ENCODE measurements at places on chromosomes 3 and 15.

- no peak for DNase-seq
Measured at GRCh38 chr15:49428409-49429095, 5.5 kb downstream of the FGF7 start.

- no peak for DNase-seq
Measured at GRCh38 chr3:52182196-52182595, 15.8 kb upstream of the ALAS1 start.

DNA sequence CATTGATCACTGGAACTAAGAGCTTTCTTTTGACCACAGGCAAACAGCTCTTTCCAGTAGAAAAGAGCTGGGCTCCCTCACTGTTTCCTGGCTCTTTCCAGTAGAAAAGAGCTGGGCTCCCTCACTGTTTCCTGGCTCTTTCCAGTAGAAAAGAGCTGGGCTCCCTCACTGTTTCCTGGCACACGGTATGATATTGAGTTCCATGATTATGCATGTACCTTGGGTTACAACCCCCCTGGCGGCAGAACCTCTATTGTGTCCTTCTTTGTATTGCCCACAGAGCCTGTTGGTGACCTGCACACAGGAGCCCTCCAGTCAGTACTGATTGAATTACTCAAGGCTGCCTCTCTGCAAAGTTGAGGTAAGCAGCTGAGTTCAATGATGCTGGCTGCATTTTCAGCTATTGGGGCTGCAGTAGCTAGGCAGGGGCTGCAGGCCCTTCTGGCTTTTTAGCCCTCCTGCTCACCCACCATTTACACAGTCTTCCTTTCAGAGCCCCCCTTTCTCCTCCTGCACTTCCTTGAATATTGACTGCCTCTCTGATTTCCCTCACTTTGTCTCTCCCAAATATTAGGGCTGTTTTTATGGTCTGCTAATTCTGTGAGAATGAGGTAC, 10.2 kb downstream of the ACKR2 start:
- DNase-seq, result no peak

DNA sequence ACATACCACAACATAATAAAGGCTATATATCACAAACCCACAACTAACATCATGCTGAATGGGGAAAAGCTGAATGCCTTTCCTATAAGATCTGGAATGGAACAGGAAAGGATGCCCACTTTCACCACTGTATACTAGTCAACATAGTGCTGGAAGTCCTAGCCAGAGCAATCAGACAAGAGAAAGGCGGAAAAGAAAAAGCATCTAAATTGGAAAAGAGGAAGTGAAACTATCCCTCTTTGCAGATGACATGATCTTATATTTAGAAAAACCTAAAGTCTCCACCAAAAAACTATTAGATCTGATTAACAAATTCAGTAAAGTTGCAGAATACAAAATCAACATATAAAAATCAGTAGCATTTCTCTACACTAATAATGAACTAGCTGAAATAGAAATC, 14.6 kb upstream of the PIK3CA start:
- no peak for DNase-seq

DNA sequence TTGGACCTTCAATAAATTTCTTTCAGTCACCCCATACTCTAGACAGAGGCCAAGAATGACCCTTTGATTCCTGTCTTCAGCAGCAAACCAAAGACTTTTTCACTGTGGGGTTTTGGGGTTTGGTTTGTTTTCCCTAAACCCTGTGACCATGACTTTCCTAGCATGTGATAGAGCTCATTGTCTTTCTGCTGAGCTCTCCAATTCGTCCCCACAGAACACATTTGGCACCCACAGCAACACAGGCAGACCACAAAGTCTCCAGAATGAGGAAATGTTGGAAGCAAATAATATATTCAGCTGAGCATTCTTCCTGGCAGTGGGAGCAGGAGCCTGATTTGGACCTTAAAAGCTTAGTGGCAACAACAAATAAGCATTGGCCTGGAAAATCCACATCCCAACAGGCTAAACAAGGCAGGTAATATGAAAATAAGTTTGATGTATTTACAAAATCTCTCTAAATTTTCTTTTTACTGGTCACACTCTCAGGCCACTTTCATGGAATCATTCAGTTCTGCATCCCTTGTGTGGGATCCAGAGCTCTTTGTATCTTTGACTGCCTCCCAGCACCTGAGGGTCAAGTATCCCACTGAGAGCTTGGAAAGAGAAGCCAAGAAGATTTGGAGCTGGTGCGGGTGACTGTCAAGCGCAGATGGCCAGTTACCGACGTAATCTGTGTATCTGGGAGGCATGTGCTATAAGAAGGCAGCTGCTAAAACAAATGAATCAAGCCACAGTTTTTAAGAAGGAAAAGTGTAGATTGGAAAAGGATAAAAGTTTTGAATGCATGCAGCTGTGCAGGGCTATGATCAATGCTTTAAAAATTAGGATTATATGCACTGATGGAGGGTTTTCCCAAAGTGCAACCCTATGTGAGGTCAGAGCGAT, 36.5 kb upstream of the CPB1 start:
- DNase-seq, result no peak

DNA sequence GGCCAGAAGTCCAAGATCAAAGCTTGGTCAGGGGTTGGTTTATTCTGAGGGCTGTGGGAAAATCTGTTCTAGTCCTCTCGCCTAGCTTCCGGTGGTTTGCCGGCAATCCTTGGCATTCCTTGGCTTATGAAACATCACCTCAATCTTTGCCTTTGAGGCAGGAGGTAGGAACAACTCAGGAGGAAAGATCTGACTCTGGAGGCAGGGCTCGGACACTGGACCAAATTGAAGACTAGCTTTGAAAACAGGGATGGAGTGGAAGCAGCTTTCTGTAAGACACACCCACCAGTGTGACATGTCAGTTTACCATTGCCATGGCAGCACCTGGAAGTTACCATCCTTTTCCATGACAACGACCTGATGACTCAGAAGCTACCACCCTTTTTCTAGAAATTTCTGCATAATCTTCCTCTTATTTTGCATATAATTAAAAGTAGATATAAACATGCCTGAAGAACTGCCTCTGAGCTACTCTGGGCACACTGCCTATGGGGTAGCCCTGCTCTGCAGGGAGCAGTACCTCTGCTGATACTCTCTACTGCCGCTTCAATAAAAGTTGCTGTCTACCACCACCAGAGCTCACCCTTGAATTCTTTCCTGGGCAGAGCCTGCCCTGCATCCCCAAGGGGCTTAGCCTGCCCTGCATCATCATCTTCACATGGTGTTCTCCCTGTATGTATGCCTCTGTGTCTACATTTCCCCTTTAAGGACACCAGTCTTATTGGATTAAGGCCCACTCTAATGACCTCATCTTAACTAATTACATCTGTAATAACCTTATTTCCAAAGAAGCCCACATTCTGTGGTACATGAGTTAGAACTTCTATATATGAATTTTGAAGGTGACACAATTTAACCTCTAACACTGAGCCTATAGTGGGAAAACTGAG, 38.3 kb upstream of the TM4SF4 start:
- DNase-seq, result no peak

GRCh38 chr3:87706176-87706575, 352.6 kb downstream of the CGGBP1 start:
- DNase-seq, result no peak

- DNase-seq, result no peak
Measured at GRCh38 chr3:52063026-52063723, 6.8 kb upstream of the DUSP7 start.

GRCh38 chr15:80285379-80285778, 33.4 kb upstream of the CTXND1 start:
- DNase-seq, result no peak

Data from left renal pelvis (tissue), 4 donors.